Fibroblast of skin of back (primary cell): ENCODE measurements at places on chromosomes 5 and 9.

- no peak for DNase-seq
These were observed 5.7 kb downstream of the NOP16 start for GRCh38 chr5:176382721-176383120.

DNA sequence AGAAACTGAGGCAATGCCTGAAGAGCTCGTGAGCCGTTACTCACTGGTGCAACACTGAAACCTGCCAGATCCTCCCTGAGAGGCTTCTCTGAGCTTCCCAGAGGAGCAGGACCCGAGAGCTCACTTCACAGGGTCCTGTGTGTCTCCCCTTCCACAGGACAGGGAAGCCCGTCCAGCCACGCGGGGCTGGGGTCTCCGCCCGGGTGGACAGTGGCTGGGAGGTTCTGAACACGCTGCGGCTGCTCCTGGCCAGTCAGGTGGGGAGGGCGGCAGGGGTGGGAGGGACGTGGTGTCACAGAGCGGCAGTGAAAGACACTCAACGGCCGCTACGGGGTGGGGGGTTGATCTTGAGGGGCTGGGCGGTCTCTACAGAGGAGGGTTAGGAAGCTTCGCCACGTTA is 290 bp upstream of the ZDHHC11 start:
- no peak for DNase-seq

DNA sequence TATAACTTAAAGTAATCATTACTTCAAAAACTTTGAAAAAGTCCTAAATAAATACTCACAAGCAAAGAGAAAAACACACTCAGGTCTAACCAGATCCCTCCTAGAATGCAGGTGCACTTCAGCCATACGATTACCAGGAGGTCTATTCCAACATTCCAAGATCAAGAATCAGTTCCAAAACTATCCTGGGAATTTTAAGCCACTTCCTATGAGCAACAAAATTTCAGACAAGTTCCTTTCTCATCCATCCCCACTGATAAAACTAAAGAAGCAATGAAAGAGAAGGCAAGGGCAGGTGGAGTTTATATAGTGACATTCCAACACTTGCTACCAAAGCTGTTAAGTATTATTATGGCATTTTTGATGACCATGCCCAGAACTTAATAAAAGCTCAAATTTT is 29.6 kb downstream of the MLLT3 start:
- peak; percentile 78 for DNase-seq

GRCh38 chr9:7879551-7880245 is 80.1 kb upstream of the DMAC1 start:
- DNase-seq, result no peak

DNA sequence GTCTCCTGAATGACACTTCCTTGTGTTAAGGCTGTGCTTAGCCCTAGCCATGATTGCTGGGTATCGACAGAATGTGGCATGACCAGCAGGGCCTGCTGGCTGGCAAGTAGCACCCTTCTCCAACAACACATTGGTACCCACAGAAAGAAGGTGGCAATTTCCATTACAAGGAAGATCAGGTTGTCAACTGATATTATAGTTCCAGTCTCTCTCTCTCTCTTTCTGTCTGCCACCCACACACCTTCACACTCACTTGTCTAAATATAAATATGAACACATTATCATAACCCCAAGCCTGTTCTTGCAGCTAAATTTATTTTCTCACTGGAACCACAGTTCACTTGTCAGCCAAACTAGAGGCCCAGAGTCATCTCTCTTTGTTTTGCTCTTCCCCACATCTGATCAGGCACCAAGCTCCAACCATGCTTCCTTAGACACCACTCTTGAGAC is 408.1 kb upstream of the PIK3R1 start:
- no peak for DNase-seq

GRCh38 chr5:158084292-158084691 is 225.3 kb upstream of the CLINT1 start:
- no peak for DNase-seq

GRCh38 chr5:135018457-135018856 is 15.6 kb downstream of the PITX1 start:
- no peak for DNase-seq

- DNase-seq, result no peak
These were observed 686.7 kb downstream of the CDH18 start for GRCh38 chr5:19301271-19301670.

- peak; percentile 76 for DNase-seq
These were observed 616.0 kb upstream of the EDIL3 start for GRCh38 chr5:85000671-85001070.

DNA sequence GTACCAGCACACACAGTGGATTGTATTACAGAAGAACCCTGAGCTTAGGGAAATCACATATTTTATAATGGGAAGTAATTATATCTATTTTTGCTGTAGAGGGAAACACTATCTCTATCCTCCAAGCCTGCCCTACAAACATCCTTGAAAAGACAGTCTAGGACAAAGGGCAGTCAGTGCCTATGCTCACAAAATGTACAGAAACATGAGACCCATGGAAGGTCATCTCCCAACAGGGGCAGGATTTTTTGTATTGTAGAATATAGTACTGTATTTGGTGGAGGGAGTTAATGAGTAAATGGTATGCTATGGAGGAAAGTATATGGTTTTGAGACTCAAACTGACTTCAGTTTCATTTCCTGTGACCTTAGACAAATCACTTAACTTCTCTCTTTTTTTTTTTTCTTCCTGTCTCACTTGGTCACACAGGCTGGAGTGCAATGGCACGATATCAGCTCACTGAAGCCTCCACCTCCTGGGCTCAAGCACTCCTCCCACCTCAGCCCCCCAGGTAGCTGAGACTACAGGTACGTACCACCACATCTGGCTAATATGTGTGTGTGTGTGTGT is 5.8 kb upstream of the RAB14 start:
- DNase-seq, result no peak

DNA sequence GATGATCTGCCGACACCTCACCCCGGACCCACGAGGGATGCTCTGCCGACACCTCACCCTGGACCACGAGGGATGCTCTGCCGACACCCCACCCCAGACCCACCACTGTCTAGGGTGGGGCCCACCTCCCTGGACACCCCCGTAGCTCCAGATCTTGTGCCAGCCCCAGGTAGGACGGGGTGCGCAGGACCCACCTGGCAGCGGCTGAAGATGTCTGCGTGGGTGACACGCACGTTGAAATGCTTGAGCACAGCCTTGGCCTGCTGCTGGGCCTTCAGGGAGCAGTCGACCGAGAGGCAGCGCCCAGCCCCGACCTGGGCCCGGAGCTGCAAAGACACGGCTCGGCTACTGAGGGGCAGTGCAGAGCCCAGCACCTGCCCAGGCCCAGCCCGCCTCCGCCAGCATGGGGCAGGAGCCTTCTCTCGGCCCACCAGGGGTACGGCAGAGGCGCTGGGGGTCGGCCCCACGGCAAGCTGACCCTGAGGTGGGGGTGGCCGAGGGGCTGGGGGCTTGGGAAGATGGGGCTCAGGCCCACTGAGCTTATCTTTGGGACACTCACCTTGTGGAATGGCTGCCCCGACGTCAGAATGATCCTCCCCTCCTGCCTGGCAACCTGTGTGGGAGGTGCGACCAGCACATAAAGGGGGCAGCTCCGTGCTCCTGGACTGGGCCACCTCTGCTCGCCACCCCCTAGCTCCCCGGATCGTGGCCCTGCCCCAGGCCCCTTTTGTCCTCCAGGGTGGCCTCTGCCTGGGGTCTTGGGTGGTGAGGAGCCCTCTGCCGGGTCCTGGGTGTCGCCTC is 21.7 kb upstream of the NRARP start:
- DNase-seq, result no peak

DNA sequence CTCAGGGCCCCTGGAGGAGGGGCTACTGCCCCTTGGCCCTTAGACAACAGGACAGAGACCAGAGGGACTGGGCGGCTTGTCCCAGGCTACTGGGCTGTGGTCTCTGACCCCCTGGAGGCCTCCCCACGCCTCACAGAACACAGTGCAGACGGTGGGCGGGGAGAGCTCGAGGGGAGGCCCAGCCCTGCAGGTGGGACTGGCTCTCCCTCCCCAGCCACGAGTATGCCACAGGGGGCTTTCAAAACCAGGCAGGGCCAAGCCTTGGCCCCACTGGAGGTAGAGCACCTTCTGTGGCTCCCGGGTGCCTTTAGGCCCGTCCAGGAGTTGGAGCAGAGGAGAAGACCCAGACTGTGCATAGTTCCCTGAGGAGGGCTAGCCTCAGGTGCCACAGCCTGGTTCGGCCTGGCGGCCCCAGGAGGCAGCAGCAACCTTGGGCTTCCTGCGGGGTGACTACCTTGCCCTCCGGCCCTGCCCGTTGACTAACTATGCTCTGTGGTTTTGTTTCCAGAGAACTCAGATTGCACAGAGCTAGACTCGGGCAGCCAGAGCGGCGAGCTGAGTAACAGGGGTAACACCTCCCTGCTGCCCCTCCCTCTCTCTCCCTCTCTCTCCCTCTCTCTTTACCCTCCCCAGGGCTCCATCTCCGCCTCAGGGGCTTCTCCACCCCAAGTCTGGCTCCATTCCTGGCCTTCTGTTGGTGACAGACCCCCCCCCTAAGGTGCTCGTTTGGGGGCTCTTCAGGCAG is 15.5 kb downstream of the CARD19 start:
- DNase-seq, result no peak

GRCh38 chr5:79878721-79879336 is 112.2 kb downstream of the MTX3 start:
- DNase-seq, result no peak

DNA sequence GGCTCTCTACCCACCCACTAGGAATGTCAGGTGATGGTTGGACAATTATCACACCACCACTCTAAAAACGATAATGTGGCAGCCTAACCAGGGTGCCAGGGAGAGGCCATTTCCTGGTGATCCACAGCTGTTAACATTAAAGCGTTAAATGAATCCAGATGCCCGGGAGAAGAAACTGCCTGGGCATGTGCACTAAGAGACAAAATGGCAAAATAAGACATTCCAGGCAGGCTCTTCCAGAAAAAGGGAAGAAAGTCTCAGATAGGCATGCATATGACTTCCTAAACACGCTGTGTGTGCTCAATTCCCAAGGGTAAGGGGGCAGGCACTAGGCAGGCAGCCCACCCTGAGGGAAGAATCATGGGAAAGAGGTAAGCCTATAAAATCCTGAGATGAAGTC is 4.6 kb upstream of the TXN start:
- peak; percentile 28 for DNase-seq

DNA sequence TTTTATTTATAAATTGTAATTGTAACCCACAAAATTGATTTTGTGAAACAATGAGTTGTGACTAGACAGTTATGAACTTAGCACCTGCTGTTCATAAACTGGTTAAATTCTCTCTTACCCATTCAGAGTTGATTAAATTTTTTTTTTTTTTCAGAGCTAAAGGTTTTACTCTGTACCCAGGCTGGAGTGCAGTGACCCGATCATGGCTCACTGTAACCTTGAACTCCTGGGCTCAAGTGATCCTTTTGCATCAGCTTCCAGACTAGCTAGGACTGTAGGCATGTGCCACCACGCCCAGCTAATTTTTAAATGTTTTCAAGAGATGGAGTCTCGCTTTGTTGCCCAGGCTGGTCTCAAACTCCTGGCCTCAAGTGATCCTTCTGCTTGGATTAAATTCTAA is 1.9 kb downstream of the HSD17B4 start:
- DNase-seq, result no peak

GRCh38 chr9:107566611-107567061 is 77.1 kb upstream of the KLF4 start:
- no peak for DNase-seq

- DNase-seq, result peak; percentile 55
These were observed 131.7 kb upstream of the VLDLR start for GRCh38 chr9:2489838-2490314.

- no peak for DNase-seq
These were observed 18.3 kb upstream of the NEK6 start for GRCh38 chr9:124239249-124240073.

- DNase-seq, result no peak
These were observed 456.6 kb upstream of the TLE4 start for GRCh38 chr9:79115176-79115575.

- no peak for DNase-seq
These were observed 123.1 kb upstream of the SV2C start for GRCh38 chr5:75960129-75960528.

DNA sequence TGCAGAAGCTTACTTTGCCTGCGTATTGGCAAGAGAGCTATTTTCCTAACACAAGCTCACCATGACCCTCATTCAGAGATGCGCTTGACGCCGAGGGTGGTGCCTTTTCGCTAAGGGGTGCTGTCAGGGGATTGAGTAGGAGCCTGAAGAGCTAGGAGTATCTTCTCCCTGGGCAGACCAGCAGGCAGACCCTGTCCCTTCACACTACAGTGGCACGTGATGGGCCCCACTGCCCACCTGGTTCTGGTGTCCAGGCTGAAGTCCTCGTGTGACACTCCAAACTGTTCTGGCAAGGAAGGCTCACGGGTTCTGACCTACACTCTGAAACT is 198.3 kb downstream of the AUH start:
- DNase-seq, result no peak

- no peak for DNase-seq
These were observed 1406.5 kb upstream of the ACO1 start for GRCh38 chr9:30977965-30978364.

DNA sequence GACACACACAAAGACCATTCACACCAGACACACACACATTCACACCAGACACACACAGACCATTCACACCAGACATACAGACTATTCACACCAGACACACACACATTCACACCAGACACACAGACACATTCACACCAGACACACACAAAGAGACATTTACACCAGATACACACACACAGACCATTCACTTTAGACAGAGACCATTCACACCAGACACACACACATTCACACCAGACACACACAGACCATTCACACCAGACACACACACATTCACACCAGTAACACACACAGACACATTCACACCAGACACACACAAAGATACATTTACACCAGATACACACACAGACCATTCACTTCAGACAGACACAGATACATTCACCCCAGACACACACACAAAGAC is 29.0 kb upstream of the FCN1 start:
- no peak for DNase-seq

GRCh38 chr5:138573949-138574670 is 1.1 kb downstream of the HSPA9 start:
- DNase-seq, result peak; percentile 46

GRCh38 chr5:54171645-54172384 is 138.6 kb downstream of the ARL15 start:
- no peak for DNase-seq
